Renal pelvis (tissue), 12 donors: ENCODE measurements at places on chromosomes 5 and 9. TPM values are rescaled to one million over a fixed set of nuclear protein-coding genes. Genes with fewer than 3 reads are reported as not detected.

OBP2B gene
- polyA plus RNA-seq, result 0.14 TPM

SHB gene
- 17.9 TPM for polyA plus RNA-seq

ENTREP1 gene
- polyA plus RNA-seq, result 3.4 TPM

GPR150 gene
- not detected for polyA plus RNA-seq

MCIDAS gene
- polyA plus RNA-seq, result 1.4 TPM

PCDHB14 gene
- polyA plus RNA-seq, result 10.1 TPM

PKD2L2 gene
- 0.26 TPM for polyA plus RNA-seq

TOR4A gene
- 5.8 TPM for polyA plus RNA-seq

RAB3C gene
- polyA plus RNA-seq, result 3.2 TPM

SWI5 gene
- polyA plus RNA-seq, result 35.0 TPM

AGXT2 gene
- polyA plus RNA-seq, result 26.9 TPM

DNA sequence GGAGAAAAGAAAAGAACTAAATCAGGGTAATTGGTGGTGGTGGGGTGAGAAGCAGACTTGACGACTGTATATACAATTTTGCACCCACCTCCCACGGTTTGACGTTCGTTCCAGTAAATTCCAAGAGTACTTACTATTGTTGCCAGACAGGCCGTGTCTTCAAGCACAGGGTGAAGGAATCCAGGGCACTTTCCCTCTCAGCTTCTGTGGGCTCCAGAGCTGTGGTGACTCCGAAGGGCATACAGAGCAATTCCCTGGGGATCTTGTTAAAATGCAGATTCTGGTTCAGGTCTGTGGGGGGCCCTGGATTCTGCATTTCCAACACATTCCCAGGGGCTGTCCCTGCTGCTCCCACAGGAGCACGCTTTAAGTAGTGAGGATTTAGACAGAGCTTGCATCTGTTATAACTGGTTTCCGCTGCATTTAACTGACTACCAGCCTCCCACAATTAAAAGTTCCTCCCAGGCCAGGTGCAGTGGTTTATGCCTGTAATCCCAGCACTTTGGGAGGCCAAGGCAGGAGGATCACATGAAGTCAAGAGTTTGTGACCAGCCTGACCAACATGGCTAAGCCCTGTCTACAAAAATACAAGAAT, 49.3 kb upstream of the FANCC start:
- DNase-seq, result no peak

DNA sequence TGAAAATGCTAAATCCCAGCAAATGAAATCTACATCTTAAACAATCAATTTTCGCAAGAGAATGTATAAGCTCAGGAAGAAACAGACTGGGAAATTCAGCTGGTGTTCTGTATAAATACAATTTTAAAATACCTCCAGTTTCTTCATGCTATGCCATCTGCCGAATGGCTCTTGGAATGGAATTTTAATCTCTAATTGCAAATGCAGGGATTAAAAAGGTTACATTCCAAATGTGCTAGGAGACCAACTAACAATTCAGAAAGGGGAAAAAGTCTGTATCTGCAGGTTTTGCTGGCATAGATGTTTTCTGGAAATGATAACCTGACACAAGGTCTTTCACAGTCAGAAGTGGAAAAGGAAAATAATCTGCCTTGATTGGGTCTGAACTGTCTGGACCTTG, 379.7 kb downstream of the MAT2B start:
- DNase-seq, result no peak

GRCh38 chr9:70046274-70047070, 2.8 kb downstream of the MAMDC2 start:
- DNase-seq, result no peak

- no peak for DNase-seq
Measured at GRCh38 chr5:78016863-78017529, 240.9 kb upstream of the TBCA start.

DNA sequence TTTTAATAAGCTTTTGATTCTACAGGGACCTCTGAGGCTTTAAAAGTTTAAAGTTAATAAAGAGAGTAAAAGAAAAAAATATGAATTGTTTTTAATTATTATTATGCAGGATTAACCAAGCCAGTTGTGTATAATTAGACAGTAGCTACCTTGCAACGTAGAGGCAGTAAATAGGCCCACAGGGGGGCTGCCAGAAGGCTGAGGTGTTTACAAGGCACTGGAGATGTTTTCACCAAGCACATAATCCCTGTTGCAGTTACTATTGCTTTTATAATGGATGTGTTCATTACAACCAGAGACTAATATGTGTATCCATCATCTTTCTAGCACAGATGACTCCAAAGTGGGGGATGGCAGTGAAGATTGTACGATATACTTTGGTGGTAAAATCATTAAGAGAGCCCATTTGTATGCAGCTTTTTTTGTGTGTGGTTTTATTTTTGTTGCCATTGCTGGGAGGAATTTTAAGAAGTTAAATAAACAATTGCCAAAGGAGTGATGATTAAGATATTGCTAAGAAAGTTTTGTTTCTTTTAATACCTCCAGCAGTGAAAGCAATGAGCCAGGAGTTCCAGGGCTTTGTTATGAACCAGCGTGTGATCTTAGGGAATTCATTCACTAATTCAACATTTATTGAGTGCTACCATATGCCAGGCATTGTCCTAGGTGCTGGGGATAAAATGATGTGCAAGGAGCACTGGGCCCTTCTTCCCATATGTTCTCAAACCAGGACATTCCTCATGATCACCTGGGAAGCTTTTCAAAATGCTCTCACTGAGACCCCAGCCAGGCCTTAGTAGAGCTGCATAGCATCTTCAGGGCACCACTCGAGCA, 138.7 kb upstream of the EFNA5 start:
- DNase-seq, result no peak

DNA sequence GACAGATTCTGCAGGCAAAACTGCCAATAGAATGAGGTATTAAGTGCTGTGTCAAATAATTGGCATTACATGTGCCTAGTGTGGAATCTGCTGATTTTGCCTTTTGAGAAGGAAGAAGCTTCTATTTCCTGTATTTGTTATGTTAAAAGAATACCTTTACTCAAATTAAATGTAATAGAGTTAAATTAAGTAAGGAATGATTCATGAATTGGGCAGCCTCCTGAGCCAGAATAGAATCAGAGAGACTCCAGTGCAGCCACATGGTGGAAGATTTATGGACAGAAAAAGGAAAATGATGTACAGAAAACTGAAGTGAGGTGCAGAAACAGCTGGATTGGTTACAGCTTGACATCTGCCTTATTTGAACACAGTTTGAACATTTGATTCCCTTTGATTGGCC, 464.4 kb upstream of the SEMA6A start:
- no peak for DNase-seq

DNA sequence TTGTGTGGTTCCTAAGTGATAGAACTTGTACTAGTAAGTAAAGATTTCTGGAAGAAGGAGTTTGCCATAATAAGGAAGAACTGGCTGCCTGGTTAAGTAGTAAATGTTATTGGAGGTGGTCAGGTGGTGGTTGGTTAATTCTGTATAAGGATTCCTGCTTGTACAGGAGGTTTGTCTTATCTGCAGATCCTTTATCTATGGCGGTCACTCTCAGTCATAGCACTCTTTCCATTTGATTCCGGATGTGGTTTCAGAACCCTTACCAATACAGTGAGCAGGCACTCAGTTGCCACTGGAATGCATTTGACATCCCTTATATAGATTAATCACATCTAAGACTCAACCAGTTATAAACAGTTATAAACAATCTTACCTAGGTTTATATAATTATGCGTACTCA, 50.3 kb downstream of the RAD50 start:
- no peak for DNase-seq

GRCh38 chr5:123174916-123175481, 86.0 kb downstream of the PRDM6 start:
- DNase-seq, result no peak

DNA sequence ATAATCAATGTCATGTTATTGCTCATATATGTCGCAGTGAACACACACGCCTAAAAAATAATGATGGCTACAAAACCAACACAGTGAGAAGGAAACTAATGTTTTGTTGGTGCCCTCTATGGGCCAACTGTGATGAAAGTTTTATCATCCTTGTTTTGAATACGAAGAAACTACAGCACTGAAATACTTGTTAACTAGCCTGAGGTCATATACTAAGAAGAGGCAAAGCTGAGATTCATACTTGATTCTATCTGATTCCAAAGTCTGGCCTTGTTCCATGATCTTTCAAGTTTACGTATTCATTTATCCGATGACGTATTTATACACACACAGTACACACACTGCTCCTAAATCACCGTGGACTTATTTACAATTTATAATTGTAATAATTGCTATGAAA, 16.1 kb upstream of the DRD1 start:
- peak; percentile 8 for DNase-seq

GRCh38 chr5:147223948-147224791, 10.7 kb upstream of the STK32A start:
- DNase-seq, result peak; percentile 17

- DNase-seq, result no peak
Measured at GRCh38 chr5:159210210-159210661, 883 bp upstream of the RNF145 start.

- DNase-seq, result peak; percentile 76
Measured at GRCh38 chr9:69671879-69672595, at the start of gene APBA1. APBA1 (minus strand) TSS chr9:69672371.

DNA sequence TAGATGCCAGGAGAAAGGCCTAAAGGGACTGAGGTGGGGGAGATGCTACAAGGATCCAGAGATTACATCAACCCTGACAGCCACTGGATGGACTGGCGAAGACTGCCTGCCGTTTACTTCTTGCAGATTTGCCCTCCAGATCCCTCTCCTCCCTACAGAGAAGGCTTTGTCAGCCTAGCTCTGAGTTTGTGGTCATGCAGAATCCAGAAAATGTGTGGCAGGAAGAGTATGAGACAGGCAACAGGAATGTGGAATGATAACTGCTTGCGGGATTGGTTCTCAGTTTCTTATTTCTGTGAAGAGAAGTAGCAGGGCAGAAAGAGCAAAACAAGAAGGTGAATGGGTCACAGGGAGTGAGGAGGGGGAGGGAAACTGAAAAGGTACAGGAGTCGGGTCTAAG, 129.6 kb downstream of the TLE1 start:
- DNase-seq, result no peak

DNA sequence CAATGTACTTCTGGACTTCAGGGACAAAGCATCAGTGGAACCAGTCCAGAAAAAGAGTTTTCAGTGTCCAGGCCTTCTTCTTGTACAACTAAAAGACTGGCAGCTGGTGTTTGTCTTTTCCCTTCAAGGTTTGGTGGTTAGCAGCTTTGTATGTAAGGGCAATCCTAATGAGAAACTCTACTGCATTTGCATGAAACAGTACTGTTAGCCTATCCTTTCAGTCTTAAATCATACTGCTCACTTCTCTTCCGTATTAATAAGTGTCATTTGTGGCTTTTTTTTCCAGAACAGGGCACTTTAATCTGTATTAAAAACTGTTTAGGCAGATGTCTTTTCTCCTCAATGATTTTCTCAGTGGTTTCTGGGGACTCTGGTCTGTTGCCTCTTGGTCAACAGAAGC, 48.9 kb downstream of the FAM174A start:
- DNase-seq, result peak; percentile 29

- no peak for DNase-seq
Measured at GRCh38 chr9:86602715-86603114, 248.5 kb upstream of the TUT7 start.

DNA sequence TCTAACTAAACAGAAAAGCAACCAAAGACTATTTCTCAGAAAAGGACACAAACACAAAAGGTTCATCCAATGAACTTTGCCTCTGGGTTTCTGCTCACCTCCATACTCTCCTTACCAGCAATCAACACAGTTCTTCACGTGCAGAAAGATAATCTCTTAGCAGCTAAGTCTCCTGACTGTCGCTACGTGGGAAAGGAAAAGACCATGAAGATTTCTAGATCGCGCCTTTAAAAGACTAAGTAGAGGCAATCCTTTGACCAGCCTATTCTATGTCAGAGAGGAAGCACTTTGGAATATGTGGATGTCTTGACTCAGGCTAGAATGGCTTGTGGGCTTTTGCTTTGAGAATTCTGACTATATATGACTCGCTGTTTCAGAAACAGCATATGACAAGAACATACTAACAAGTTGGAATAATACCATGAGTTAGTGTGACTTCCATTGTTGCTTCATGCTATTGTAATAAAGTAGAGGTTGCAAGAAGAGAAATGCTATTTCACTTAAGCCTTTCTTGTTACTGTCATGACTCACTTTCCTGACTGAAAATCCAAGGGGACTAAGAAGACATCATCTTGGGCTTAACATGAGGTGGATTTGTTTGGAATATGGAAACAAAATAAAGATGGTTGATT, 339.5 kb upstream of the RFX3 start:
- DNase-seq, result no peak

DNA sequence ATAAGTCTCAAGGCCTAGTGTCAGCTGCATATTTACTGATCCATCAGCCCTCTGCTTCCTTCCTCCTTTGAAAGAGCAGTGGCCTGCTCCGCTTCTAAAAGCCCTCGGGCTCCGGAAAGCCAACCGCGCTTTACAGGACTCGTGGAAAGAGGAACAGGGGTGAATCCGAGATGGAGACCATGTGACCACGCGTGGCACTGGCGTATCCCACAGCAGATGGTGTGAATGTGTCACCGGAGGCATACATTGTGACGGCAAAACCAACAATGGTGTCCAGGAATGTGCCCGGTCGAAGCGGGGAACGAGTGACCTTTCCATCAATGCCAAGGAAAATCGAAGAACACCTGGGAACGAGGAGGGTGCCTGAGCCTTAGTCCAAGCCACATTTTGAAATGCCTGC, 484.6 kb downstream of the SPATA31A7 start:
- DNase-seq, result no peak

GRCh38 chr9:126440940-126441339, 114.3 kb downstream of the MVB12B start:
- no peak for DNase-seq

DNA sequence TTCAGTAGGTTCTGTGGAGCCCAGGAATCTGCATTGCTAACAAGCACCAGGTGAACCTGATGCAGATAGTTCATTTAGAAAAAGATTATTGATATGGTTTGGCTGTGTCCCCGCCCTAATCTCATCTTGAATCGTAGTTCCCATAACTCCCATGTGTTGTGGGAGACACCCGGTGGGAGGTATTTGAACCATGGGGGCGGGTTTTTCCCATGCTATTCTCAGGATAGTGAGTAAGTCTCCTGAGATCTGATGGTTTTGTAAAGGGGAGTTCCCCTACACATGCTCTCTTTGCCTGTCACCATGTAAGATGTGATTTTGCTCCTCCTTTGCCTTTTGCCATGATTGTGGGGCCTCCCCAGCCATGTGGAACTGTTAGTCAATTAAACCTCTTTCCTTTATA, 212.0 kb downstream of the RAB3C start:
- no peak for DNase-seq

- no peak for DNase-seq
Measured at GRCh38 chr5:67363963-67364362, 167.4 kb upstream of the CD180 start.

DNA sequence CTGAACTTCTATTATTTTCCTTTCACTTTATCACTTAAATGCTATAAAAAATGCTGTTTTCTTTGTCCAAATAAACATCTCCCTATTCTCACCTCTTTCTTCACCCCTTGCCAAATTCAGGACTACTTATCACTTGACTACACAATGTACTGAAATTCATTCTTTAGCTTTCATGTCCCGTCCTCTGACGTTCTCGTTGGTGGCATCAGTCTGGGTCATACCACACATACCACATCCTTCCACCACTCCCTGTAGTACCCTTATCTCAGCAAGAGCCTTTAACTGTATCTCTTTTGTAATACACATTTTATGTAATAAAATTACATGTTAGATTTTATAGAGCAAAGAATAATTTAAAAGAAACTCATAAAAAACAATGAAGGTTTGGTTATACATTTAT, 231.1 kb upstream of the PAPPA start:
- DNase-seq, result no peak
